ENCODE measurements at places on chromosomes 2 and 18. TPM values are rescaled to one million over a fixed set of nuclear protein-coding genes. Genes with fewer than 3 reads are reported as not detected.

ACOXL gene
- not detected for total RNA-seq

HRH4 gene
- under 0.01 TPM for total RNA-seq

GPAT2 gene
- total RNA-seq = 1.3 TPM

KCNIP3 gene
- 0.57 TPM for total RNA-seq

PAX3 gene
- not detected for total RNA-seq

STARD7 gene
- total RNA-seq = 253 TPM

KCNJ3 gene
- not detected for total RNA-seq

LONRF2 gene
- 0.88 TPM for total RNA-seq

EVA1A gene
- 51.3 TPM for total RNA-seq

POTEF gene
- total RNA-seq = not detected
